ENCODE measurements at places on chromosomes 3 and 15.

DNA sequence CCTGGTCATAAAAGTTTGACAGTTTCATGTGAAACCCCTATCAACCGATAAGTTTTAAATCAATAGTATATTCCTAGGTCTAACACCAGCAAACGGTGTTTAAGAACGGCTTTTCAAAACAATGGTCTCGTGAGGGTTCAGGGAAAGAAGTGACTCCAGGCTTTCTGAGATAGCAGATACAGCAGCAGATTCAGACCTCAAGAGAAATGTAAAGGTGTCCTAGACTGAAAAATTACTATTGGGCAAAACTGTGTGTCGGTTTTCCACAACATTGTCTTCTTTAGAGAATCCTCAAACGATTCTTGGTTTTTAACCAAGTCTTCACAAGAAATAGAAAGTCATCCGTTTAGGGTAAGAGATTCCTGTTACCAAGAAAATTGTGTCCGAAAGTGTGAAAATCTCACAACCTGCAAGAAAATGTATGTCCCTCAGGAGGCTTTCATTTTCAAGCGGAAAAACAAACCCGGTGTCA, 1.2 kb downstream of the SETD2 start:
- DNase-seq = no peak

DNA sequence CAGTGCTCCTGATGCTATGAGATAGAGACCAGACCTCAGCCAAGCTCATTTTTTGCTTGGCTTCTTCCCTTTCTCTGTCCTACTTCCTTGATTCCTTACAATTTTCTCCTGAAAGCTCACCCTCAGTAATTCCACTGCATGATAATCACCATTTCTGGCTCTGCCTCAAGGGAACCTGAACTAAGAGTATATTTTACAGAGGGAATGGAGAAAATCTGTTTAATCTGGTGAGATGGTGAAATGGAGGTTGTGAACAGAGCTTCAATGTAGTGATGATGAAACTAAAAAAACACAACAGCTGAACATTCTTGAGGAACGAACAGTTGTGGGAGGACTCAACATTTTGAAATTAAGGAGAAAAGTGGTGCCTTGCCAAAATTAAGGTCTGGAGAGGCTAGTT, 16.3 kb downstream of the HHLA2 start:
- DNase-seq = no peak

GRCh38 chr3:182583545-182583944, 209.8 kb upstream of the ATP11B start:
- DNase-seq = no peak

- DNase-seq = no peak
Observed at GRCh38 chr3:36933540-36934296, 11.1 kb downstream of the TRANK1 start.

- no peak for DNase-seq
Observed at GRCh38 chr3:38099518-38099917, 37.4 kb downstream of the ACAA1 start.

DNA sequence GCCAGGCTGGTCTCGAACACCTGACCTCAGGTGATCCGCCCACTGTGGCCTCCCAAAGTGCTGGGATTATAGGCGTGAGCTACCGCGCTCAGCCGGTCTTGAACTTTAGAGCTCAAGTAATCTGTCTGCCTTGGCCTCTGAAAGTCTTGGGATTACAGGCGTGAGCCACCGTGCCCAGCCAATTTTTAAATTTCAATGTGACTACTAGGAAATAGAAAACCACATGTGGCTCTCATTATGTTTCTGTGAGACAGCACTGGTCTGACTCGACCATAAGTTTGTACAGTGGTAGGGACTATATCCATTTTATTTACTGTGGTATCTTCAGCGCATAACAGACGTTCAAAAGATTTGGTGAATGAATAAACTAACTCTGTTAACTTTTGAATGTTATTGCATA, 9.1 kb downstream of the ZFAND6 start:
- DNase-seq = no peak

DNA sequence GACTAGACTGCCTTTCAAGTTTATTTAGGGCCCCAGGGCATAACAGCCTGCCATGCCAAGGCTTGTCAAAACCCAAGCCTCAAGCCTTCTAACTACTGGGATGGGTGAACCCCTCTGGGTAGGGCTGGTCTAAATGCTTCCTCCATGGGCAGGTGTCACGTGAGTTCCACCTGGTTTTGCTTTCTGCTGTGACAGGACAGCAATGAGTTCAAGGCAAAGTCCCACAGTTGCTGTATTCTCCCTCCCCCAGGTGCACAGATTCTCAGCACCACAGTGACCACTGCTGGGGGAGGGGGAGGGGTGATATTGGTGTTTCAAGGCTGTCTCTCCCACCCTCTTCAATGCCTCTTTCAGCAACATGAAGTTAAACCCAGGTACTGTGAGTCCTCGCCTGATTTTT, 46.9 kb upstream of the UBE2Q2 start:
- DNase-seq = no peak

DNA sequence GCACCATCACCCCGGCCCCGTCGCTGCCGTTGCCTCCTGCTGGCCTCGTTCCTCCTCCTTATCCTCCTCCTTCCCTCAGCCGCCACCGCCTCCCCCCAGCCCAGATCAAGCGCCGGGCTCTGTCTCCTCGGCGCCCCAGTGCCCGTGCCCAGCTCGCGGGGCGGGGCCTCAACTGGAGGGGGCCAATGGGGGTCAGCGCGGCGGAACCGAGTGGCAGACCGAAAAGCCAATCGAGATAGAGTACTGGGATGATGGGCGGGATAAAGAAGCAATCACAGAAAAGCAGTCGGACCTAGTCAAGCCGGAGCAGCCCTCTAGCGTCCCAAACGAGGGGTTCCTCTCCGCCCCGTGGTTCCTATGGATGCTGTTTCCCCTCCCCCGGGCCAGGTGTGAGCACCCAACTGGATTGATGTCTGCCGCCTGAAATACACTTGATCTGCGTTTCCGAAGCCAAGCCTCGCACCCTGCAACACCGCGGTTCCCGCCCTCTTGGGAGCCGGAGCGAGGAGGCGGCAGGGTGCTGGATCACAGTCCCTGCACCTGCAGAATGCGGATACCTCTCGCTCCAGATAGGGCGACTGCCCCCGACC, at the start of gene FRMD5:
Gene FRMD5 (minus strand): TSS at position 121 of the 590 bp plus-strand sequence.
- peak; percentile 75 for DNase-seq

GRCh38 chr3:174541708-174542315, 317.3 kb upstream of the NAALADL2 start:
- DNase-seq = no peak

GRCh38 chr3:6779140-6779539, 81.8 kb upstream of the GRM7 start:
- DNase-seq = no peak

DNA sequence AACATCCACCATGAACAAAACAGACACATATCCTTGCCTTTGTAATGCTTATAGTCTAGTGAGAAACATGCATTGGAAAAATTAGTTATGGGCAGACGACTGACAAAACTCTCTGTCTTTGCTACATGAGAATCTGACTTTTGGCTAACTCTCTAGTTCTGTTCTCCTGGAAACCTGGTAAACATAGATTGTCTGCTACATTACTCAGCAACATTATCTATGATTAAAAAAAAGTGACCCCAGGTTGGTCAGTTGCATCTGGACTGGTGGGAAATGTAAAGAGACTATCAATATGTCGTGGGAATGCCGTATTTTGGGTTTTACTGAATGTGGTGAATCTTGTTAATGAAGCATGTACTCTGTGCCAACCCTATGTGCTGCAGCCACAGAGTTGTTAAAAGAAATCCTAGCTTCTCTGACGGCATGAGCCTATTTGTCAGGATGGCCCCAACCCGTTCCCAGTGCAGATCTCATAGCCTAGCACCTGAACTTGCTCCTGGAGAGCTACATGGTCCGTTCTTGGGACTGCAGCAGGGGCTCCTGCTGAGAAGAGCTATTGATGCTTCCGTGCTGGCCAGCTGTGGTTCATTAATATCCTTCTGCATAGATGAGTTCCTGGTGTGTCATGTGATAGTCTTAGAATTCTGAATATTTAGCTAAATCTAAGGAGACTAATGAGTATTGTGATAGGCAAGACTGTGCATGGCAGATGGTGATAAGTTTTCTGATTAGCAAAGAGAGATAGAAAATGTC, 311.7 kb upstream of the ZNF717 start:
- no peak for DNase-seq
